GM23338 (cell line): ENCODE measurements at places on chromosomes 6 and 20.

GRCh38 chr20:6411651-6412050, 288.8 kb upstream of the FERMT1 start:
- DNase-seq, result no peak

DNA sequence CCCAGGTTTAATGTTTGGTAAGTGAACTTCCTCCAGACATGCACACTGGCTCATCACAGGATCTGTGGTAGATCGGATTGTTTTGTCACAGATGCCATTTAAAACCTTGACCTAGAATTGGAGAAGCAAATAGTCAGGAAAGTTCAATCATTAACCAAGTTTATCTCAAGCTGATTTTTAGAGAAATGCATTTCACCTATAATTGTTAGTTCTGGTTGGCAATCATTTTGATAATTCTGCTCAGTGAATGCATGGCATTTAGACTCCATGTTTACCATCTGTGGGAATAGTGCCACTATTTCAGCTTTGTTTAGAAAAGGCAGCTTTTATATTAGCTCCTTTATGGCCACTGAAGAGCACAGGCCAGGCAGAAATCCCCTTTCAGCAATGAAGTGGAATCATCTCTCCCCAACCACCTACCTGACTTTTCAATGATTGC, 73.9 kb upstream of the IPCEF1 start:
- DNase-seq, result no peak

DNA sequence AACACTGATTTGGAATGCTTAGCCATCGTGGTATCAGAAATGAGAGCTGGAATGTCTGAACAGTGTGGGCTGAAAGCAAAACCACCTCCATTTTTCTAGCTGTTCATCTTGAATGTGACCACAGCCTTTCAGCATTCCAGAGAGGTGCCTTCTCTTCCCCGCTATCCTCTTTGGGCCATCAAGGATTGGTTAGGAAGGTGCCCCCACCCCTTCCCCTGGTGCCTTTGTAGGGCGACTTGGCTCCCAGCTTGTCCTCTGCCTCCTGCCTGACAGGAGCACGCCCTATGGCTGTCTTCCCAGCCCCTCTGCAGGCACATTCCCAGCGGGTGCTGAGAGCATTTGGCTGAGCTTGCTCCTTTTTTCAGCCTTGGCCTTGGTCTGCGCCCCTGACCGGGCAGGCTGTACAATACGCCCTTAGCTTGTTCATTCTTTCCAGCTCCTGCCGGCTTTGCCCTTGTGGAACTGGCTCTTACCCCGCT, 97.5 kb downstream of the ARMC2 start:
- DNase-seq, result peak; percentile 26

DNA sequence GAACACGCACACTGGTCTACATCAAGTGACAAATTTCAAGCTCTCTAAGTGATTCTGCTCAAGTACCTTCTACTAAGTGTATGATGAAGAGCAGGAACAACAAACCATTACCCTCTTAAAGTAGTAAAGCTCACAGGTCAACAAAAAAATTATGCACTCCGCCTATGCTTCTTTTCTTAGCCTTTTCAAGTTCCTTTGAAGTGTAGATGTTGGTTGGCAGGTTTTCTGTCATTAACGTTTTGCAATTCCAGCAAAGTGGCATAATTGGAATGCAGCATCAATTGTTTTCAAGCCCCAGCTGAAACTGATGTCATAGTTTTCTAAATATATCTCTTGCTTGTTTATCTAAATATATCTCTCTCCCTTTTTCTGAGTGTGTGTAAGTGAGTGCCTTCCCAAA, 396.9 kb upstream of the EYS start:
- DNase-seq, result no peak

- DNase-seq, result no peak
These were observed 26.9 kb downstream of the RGS17 start for GRCh38 chr6:153104220-153104619.

DNA sequence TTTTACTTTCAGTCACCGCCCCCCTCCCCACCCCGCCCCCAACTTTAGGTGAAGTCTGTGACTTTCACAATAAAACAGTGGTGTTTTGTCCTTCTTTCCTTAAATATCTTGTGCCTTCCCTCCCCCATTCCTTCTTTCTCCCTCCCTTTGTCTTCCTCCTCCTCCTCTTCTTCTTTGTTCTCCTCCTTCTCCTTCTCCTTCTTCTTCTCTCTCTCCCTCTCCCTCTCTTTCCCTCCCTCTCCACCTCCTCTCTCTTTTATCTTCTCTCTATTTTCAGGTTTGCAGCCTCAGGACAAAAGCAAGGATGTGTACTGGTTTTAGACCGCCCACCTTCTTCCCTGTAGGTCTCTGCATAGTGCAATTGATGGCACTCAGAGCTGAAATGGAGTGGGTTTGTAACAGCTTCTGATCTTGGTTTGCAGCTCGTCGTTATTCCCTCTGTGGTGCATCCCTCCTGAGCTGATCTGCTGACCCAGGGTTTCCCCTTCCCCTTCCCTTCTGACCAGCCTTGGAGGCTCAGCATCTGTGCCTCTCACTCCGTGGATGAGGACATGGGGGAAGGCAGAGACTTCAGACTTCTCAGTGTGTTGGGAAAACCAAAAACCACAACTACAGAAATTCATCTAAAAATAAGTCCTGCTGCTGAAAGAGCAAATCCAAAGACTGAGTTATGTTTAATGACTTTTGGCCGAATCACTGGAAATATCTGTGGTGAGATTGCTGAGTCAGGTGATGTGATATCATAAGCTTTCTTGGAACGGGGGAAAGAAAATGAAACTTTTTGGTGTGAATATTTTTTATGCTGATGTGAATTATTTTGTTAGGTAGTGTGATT, 6.9 kb downstream of the VGLL2 start:
- peak; percentile 30 for DNase-seq

DNA sequence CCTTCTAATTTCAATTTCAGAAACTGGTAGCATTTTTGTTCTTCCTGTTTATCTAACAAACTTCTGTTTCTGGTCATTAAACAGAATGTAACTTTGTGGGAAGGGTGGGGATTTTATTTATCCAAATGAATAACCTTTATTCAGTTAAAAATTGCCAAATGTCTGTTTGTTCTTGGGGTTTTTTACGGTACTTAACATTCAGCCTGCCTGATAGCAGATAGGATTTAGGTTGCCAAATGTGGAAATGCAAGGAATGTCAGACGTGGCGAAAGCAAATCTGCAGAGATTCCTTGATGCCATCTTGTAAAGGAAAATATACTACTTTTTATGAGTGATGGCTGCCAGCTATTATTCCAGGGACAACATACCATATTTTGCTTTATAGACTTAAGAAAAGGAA, 95.7 kb downstream of the LYRM2 start:
- no peak for DNase-seq
